ENCODE measurements at places on chromosomes 13 and 19. TPM values are rescaled to one million over a fixed set of nuclear protein-coding genes. Genes with fewer than 3 reads are reported as not detected.

CABP5 gene
- total RNA-seq, result not detected

EBPL gene
- 4.3 TPM for total RNA-seq

- no peaks in the 10 kb centered on the region for H3K36me3 ChIP-seq
- H3K27ac ChIP-seq, result no peak overlapping the region
- no peak for DNase-seq
- H3K4me1 ChIP-seq, result no peaks in the 10 kb centered on the region
These were observed 287.1 kb downstream of the OXGR1 start for GRCh38 chr13:96707146-96707545.

DNA sequence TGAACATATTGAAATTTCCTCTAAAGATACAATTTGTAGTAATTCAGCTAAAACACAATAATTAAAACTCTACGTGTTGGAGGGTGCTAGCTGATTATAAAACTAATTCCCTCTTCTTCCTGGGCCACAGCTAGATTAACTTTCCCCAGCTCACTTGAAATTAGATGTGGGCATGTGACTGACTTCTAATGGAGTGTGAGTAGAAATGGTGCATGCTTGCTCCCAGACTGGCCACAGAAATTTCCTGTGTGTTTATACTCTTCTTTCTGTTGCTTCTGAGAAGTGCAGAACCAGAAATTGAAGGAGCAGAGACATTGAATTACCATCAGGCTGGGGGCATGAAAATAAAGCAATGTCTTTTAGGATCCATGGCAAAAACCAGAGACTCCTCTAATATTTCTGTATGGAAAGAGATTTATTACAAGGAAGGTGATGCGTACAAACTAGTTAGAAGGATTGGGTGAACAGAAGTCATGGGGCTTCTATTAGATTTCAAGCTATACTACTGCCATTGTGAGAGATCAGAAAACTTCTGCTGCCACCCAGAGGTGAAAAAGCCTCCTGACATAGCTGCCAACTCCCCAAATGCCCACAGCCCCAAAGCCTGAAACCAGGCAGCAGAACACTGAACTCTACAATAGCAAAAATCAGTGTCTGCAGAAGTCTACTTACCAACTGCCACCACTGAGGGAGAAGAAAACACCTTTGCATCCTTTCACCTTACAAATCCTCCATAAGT is 379.2 kb upstream of the MIR17HG start:
- no peak overlapping the region for H3K4me3 ChIP-seq
- H3K36me3 ChIP-seq, result no peaks in the 10 kb centered on the region
- H3K27me3 ChIP-seq, result no peaks in the 10 kb centered on the region
- no peak overlapping the region for H3K27ac ChIP-seq
- no peaks in the 10 kb centered on the region for H3K4me1 ChIP-seq

PLD3 gene
- 375 TPM for total RNA-seq

PSG3 gene
- total RNA-seq, result not detected

DNA sequence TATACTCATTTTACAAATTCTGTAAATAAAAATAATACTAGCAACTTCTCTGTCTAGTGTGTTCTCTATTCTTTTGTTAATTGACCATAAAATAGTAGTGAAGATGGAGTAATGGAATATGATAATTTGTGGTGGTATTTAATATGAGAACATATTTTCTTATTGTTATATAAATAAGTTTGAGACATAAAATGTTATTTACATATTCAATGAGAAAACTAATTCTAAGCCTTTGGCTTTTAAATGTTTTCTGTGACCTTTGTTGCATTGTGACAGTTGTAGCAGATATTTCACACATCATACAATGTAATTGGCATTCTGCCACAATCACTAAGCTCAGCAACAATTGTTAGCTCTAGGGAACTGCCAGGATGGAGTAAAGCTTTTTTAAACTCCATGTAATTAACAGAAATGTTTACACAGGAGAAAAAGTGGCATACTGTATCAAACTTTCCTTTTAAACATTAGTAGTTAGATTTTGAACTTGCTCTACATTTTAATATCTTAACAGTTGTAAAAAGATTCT is 562.1 kb upstream of the PCDH9 start:
- no peak overlapping the region for H3K4me3 ChIP-seq
- no peak overlapping the region for H3K27ac ChIP-seq
- H3K27me3 ChIP-seq, result no peaks in the 10 kb centered on the region
- no peak for DNase-seq

ZNF132 gene
- 3.1 TPM for total RNA-seq

- H3K4me1 ChIP-seq, result no peaks in the 10 kb centered on the region
- no peaks in the 10 kb centered on the region for H3K36me3 ChIP-seq
- no peak overlapping the region for H3K4me3 ChIP-seq
- no peak for DNase-seq
These were observed 21.6 kb downstream of the SGCG start for GRCh38 chr13:23202383-23202782.

- H3K36me3 ChIP-seq, result no peaks in the 10 kb centered on the region
- H3K4me3 ChIP-seq, result no peak overlapping the region
- H3K4me1 ChIP-seq, result peaks cover 3% of the 10 kb centered on the region
- H3K27me3 ChIP-seq, result no peaks in the 10 kb centered on the region
- no peak for DNase-seq
- H3K27ac ChIP-seq, result no peak overlapping the region
These were observed 112.0 kb upstream of the KL start for GRCh38 chr13:32904266-32904665.

GRCh38 chr13:69595181-69595580 is 512.4 kb upstream of the ATXN8OS start:
- H3K4me3 ChIP-seq, result no peak overlapping the region
- no peaks in the 10 kb centered on the region for H3K4me1 ChIP-seq
- no peaks in the 10 kb centered on the region for H3K27me3 ChIP-seq
- no peak for DNase-seq
- no peaks in the 10 kb centered on the region for H3K36me3 ChIP-seq

All from heart left ventricle (tissue), 16 donors.